ENCODE measurements at places on chromosomes 16 and 17. TPM values are rescaled to one million over a fixed set of nuclear protein-coding genes. Genes with fewer than 3 reads are reported as not detected.
A peak's percentile ranks its signal among the peaks of the same experiment; 100 is the strongest.

DNA sequence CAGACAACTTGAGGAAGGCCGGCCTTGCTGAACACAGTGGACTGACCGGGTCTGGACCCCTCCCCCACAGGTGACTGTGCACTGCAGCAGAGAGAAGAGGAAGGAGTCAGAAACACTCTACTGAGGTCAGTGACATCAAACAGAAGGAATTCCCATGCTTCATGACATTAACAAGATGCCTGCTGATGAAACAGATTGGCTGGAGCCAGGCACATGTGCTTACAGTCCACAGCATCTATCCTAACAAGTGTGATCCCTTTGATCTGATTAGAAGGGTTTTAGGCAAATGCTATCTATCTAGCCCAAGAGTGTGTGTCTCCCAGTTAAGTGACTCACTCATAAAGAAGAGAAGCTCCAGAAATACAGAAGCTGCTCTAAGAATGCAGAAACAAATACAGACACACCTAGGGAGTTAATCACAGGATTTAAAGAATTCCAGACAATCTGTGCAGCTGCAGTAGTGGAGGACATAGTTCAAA lies 90.2 kb downstream of the SYCE1L start:
- DNase-seq = no peak

DNA sequence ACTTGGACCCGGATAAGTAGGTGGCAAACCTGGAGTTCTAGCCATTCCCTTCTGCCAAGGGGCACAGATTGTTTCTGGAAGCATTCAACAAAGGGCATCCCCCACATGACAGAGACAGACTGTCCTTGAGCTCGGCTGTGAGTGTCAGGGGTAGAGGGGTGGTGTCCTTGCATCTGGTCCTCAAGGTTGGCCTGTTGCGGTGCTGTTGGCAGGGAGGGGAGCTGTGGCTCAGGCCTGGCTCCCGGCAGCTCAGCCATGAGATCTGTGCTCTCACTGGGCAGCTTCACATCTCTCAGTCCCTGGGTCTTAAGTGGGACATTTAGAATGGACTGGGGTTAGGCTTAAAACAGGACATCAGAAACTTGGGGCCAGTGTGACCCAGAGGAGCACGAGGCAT lies 20.4 kb downstream of the CCDC182 start:
- no peak for DNase-seq

DNA sequence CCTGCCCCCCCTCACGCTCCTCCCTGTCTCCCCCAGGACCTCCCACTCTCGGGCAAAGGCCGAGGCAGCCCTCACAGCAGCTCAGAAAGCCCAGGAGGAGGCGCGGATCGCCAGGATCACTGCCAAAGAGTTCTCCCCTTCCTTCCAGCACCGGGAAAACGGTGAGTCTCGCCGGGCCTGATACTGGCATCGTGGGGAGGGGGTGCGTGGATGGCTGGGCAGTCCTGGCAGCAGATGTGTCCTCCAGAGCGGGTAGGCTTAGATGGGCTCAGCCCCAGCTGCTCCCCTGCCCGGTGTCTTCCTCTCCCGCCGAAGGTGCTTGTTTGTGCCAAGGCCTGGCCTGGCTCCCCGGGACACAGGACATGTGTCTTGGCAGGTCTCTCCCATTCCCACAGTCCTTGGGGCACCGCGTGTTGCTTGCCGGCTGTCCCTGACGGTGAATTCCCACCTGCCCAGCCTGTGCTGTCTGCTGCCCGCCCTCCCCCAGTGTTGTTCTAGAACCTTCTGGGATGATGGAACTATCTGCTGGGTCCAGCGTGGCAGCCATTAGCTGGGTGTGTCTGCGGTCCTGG lies 81.6 kb downstream of the KLHDC4 start:
- DNase-seq = no peak

DNA sequence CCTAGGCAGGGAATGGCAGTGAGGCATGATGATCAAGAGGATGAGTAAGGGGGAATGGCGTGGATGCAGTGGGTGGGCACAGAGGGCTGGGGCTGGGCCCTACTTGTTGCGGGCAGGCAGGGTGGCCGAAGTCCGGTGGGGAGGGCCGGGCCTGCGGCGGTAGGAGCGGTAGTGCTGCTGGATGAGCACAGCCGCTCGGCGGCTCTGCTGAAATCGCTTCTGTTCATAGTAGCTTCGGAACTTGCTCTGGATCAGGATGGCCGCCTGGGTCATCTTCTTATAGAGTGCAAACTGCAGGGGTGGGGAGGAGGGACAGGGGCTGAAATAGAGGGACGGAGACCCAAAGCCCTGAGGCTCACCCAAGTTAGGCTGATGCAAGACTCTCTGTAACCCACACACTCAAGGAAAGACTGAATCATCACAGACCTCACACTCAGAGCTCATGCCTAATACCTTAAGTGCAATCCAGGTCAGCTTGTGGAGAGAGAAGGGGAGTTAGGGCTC lies 1.5 kb upstream of the SPAG7 start:
- DNase-seq = no peak

DNA sequence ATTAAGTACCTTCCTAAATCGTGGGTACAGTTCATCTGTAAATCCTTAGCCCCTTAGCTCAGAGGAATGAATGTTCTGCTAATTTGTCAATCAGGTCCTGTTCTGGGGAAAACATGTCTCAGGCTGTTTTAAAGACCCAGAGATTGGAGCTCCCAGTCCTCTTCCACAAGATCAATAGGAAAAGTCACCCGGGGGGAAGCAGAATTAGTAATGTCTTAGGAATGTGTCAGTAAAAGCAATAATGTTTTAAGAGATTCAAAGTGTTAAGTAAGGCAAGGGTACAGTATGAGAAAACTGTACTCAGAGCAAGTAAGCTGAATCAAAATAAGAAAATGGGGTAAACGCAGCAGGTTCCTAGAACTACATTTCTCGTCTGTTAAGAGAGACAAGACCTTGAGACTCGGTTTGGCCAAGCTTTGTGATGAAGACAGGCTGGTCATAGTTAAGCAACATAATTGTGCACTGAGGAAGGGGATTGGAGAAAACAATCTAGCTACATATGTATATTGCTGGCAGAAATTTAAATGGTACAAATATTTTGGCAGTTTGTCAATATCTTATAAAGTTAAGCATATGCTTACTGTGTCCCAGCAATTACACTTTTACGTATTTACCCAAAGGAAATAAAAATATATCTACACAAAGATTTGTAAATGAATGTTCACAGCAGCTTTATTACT lies 192.9 kb upstream of the C17orf78 start:
- no peak for DNase-seq

- DNase-seq = peak; percentile 81
Observed at GRCh38 chr16:69494991-69495392, 70.6 kb downstream of the CYB5B start.

DNA sequence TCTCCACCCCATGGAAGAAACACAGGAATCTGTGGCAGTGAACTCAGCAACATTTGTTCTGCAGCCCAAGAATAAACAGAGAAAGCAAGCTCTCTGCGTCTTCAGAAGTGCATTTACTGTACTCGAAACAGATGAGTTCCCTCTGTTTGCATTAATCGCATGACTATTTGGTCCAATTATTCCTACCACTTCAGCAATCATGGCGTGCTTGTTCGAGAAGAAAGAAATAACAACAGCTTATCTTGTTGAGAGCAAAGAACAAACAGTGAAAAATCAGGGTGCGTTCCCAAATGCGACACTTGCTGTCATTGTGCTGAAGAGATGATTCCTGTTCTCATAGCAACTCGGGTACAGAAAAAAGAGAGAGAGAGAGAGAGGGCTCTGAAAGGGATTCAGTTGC lies 445.3 kb upstream of the MAF start:
- no peak for DNase-seq

DNA sequence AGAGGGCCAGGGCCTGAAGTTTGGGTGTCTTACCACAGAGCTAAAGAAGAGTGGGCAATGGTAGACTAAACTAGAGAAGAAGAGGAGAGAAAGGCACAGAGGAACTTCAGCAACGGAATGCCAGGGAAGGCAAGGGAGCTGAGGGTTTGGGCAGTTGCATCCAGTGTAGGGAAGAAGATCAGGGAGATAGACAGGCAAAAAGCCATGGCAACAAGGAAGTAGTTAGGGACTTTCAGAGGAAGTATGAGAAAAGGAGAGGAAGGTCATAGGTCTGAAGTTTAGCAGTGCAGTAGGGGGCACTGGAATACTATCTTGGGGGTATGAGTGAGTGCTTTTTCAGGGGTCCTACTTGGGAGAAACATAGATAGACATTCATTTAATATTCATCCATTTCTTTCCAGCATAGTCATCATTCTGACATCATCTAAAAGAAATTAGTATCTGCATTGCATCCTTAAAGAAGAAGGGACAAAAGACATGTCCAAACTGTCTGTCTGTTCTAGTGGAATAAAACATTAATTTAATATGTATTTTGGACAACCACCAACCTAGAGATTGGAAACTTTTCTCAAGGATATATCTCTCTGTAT lies 2.2 kb upstream of the NF1 start:
- no peak for DNase-seq

DNA sequence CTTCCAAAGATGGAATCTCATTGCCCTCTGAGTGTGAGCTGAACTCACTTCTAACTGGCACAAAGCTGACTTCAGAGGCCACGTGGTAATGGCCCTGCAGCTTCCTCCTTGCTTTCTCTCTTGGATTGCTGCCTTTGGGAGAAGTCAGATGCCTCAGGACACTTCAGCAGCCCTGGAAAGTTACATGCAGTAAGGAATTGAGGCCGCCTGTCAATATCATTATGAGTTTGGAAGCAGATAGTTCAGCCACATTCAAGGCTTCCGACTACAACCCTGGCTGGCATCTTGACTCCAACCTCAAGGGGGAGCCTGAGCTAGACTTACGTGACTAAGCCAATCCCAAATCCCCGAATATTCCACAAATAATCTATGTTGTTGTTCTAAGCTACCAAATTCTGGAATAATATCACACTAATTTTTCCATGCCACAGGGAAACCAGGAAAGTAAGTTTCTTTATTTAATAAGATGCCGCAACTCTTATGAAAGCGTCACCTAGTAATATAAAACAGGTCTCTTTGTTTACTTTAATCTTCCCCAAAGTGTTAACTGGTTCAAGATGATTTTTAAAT lies 13.6 kb downstream of the CEP20 start:
- peak; percentile 64 for DNase-seq

DNA sequence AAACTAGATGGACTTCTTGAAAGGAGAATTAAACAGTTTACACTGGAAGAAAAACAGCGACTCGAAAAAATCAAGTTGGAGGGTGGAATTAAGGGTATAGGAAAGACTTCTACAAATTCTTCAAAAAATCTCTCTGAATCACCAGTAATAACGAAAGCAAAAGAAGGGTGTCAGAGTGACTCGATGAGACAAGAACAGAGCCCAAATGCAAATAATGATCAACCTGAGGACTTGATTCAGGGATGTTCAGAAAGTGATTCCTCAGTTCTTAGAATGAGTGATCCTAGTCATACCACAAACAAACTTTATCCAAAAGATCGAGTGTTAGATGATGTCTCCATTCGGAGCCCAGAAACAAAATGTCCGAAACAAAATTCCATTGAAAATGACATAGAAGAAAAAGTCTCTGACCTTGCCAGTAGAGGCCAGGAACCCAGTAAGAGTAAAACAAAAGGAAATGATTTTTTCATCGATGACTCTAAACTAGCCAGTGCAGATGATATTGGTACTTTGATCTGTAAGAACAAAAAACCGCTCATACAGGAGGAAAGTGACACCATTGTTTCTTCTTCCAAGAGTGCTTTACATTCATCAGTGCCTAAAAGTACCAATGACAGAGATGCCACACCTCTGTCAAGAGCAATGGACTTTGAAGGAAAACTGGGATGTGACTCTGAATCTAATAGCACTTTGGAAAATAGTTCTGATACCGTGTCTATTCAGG lies 85.0 kb downstream of the C17orf58 start:
- DNase-seq = no peak

DNA sequence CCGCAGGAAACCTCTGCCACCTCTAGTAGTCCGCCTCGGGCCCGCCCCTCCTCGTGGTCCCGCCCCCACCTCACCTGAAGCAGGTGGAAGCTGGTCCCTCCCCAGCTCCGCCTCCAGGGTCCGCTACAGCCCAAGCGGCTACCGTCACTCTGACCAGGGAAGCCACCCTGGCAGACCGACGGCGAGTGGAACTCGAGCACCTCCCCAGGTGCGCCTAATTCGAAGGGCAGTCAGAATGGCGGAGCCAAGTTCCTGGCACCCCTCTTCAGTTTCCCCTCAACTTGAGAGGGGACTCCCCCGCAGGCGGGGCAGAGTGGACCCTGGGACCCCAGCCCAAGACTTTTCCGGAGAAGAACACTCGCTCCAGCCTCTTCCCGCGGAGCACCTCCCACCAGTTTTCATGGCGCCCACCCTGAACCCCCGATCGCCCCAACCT lies 507 bp downstream of the FHOD1 start:
- no peak for DNase-seq

GRCh38 chr17:36506249-36506826 lies 19.9 kb downstream of the ZNHIT3 start:
- DNase-seq = no peak

DNA sequence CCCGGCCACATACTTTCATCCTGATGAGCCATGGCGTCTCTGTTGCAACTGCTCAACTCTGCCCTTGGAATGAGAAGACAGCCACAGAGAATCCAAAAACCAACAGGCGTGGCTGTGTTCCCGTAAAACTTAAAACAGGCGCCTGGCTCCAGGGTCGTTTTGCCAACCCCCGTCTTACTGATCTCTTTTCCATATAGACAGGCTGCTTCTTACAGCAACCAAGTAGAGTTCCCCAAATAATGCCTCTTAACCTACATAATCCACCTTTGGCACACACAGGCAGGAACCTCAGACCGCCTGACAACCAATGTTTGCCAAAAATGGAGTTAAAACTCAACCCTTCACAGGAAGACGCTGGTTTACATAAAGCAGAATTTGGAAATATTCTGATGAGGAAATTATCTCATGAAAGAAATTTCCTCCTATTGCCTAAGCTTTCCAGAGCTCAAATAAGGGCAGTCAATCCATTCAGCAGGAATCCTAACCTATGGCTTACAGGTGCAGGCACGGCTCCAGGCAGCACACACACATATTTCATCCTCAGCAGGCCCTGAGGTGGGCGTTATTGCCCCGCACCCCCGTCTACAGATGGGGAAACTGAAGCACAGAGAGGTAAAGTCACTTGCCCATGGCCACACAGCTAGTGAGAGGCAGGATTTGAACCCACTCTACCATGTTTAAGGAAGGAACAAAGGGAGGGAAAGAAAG lies 35.8 kb downstream of the LITAF start:
- peak; percentile 4 for DNase-seq

- DNase-seq = no peak
Observed at GRCh38 chr16:82242201-82242600, 72.2 kb upstream of the MPHOSPH6 start.

GRCh38 chr17:78138204-78139060 lies 7.8 kb upstream of the C17orf99 start:
- peak; percentile 52 for DNase-seq

- no peak for DNase-seq
Observed at GRCh38 chr17:51257150-51258081, 2.4 kb downstream of the MBTD1 start.

Gene MOSMO
- total RNA-seq = 8.7 TPM

Gene TLCD2
- not detected for total RNA-seq

Gene MSLN
- 0.47 TPM for total RNA-seq

Gene CDYL2
- not detected for total RNA-seq

Gene FCSK
- 17.4 TPM for total RNA-seq

Gene TAT
- total RNA-seq = not detected

Gene CDH15
- total RNA-seq = 0.11 TPM

Gene SPN
- 0.63 TPM for total RNA-seq
